ENCODE measurements at places on chromosomes 12 and 14.

DNA sequence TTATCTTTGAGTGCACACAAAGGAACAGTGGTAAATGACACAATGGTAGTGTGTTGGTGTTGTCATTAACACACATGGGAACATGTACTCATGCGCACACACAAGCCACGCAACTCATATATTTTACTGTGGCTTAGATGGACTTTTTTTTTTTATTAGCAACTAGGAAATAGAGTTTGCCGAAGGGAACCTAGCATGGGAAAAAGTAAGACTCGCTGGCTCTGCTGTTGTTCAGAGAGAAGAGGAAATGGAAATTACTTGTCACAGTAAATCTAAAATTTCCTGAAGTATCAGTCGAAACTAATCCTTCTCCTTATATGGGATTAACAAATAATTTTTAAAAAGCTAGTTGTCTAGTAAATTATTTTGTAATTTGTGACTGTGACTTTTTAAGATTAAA lies 33.7 kb upstream of the IL22 start:
- no peak for DNase-seq

GRCh38 chr12:22164139-22164538 lies 118.1 kb downstream of the CMAS start:
- no peak for DNase-seq

- no peak for DNase-seq
These were observed 153.2 kb downstream of the SMOC1 start for GRCh38 chr14:70032447-70032846.

GRCh38 chr14:90836692-90837063 lies 20.4 kb upstream of the TTC7B start:
- no peak for DNase-seq

DNA sequence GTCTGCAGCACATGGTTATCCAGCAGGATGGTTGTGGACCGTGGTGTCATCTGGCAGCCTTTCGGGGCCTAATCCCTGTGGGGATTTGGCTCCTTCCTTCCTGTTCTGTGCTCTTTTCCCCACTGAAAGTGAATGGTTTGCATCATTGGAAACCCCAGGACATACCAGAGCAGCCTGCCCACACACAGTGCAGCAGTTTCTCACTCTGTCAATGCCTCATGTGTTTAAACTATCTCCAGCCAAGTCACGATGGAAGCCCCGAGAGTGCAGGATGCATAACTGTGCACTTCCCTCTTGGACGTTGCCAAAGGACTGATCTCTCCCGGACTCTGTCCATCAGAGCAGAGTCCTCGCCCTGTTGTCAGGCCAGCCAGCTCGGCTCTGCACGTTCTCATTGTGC lies 29.0 kb upstream of the AMN start:
- DNase-seq = peak; percentile 93

- DNase-seq = no peak
These were observed 93.0 kb downstream of the PLEKHA5 start for GRCh38 chr12:19222558-19222957.

DNA sequence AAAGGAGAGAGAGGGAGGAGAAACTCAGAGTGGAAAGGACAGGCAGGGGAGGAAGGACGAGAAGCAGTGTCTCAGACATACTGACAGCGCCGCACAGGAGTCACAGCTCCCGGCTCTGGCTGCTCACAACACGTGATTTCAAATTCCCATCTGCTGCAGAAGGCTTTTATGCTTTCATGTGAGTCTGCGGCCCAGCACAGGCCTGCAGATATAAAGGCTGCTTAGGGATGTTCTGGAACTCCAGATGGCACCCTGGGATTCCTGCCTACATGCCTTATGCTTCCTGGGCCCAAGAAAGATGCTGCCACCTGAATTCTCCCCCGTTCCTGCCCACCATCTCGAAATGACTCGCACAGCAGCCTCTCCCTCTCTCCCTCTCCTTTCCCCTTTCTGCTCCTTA lies 89.6 kb downstream of the NUAK1 start:
- DNase-seq = no peak

GRCh38 chr12:49643961-49644619 lies 20.7 kb downstream of the PRPF40B start:
- no peak for DNase-seq

DNA sequence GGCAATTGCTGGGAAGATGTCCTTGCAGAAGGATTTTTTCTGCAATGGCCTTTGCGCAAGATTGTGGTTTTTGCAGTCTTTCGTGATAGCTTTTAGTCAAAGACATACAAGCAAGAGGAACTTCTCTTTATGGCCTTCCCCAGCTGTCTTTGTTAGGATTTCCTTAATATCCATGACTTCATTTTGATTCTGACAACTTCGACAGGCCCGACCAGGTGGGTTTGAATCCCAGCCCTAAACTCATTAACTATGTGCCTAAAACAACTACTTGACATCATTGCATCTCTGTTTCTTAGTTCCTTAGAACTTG lies 13.3 kb upstream of the VRK1 start:
- DNase-seq = no peak

DNA sequence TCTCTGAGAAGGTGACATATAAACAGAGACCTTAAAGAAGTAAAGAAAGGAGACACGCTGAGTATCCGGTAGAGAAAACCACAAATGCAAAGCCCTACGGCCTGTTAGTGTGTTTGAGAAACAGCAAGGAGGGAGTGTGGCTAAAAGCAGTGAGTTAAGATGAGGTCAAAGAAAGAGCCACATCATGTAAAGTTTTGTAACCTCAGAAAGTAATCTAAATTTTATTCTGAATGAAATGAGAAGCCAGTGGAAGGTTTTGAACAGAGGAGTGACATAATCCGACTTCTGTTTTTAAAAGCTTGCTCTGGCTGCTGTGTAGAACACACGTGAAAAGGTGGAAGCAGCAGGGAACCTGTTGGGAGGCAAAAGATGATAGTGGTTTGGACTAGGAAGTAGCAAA lies 32.6 kb downstream of the PPP2R5E start:
- DNase-seq = no peak

- no peak for DNase-seq
These were observed 762 bp downstream of the PPP2R5E start for GRCh38 chr14:63542231-63542999.
